ENCODE measurements at places on chromosomes 16 and 17.

- no peak for DNase-seq
Observed at GRCh38 chr16:55077266-55077665, 146.6 kb downstream of the IRX5 start.

GRCh38 chr17:40796846-40797245 lies 2.9 kb downstream of the KRT28 start:
- no peak for DNase-seq

DNA sequence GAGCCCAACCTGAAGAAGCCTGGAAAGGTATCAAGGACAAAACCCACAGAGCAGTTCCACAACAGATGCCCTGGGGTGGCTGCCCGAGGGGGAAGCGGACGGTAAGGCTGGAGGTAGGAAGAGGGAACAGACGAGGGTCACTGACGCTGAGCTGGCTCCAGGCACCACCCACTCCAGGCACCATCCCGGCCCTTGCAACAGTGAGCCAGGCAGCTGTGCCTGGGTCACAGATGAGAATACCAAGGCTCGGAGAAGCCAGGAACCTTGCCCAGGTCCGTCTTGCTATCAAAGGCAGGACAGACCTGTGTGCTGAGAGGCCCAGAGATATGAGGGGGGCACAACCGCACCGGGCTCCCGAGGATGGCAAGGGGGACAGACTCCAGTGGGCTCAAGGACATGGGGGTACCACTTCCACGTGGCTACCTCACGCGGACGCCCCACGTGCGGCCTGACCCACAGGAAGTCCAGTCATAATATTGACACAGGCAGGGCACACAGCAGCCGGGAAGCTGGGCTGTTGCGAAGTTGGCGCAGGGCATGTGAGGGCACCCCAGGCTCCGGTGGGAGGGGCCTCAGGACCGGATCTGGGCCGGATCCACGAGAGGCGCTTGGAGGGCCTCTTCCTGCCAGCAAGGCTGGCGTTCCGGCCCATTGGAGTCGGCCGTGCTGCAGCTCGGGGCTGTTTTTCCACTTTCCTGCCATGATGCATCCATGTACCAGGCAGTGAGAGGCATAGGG lies 29.9 kb downstream of the PEMT start:
- DNase-seq, result no peak

DNA sequence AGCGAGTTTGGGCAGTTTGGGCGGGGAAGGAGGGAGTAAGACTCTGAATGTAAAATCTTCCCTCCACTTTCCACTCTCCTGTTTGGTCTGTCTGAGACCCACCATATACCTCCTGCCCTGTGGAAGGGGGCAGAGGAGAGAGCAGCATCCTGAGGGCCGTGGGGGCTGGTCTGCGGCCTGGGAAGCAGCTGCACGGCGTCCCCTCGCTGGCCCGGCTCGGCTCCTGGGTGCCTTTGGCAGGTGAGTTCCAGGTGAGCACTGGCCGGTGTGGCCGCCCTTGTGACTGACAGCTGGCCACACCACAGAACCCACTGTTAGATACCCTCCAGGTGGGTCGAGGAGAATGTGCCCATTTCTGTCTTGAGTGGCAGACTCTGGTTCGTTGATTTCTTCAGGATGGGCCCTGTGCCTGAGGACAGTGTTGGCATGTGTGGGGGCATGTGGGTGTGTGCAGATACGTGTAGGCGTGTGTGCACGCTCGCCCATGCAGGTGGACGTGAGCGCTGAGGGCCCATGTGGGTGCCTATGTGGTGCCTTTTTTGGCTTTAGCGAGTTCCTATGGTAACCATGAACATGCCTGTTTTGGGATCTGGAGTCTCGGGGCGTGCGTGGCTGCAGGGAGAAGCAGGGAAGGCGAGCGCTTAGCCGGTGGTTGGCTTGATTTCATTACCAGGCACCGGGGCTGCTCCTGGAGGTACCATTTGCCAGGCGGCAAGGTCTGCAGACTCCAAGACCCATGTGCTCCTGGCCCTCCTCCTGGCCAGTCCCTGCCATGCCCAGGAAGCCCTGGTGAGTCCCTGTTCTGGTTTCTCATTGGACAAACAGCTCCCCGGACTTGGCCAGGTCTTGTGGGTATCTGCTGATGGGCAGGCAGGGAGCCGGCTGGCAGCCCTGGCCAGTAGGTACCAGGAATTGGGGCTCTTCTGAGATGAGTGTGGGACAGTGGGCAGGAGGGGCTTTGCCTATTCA lies 12.4 kb downstream of the RAP1GAP2 start:
- DNase-seq, result no peak

- DNase-seq, result no peak
Observed at GRCh38 chr17:7314719-7315569, at the start of gene GPS2. Gene GPS2 (minus strand): TSS chr17:7315360. CDS start chr17:7315052, 308 bp downstream.

- no peak for DNase-seq
Observed at GRCh38 chr17:68318103-68318991, 27.1 kb downstream of the ARSG start.

GRCh38 chr16:79449900-79450299 lies 150.6 kb downstream of the MAF start:
- no peak for DNase-seq

DNA sequence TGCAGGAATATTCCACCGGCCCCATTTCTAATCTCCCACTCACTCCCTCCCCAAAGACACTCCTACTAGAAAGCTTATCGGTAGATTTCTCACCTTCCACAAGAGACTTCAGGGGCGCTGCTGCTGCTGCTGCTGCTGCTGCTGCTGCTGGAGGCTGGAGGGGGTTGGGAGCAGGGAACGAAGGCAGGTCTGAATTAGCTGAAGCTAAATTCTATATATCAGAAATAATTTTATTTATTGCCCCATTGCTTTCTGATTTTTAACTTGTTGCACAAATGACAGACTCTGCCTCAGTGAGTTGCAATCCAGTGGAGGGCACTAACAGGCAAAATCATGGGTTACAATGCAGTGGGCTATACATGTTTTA lies 25.8 kb upstream of the HLF start:
- no peak for DNase-seq

GRCh38 chr16:6229186-6229585 lies 1103.5 kb upstream of the RBFOX1 start:
- no peak for DNase-seq

GRCh38 chr16:86243571-86244154 lies 266.7 kb upstream of the FOXF1 start:
- DNase-seq, result no peak

DNA sequence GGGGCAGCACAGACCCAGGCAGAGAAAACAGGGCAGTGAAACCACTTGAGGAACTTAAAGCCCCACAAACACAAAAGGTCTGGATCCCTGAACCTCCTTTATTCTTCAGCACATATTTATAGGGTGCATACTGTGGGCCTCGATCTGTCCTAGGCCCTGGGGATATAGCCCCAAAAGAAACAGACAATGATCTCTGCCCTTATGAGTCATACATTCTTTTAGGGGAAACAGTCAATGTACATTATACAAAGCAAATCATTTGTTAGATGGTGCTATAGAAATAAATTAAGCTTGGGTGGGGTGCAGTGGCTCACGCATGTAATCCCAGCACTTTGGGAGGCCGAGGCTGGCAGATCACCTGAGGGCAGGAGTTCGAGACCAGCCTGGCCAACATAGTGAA lies 10.0 kb upstream of the HES7 start:
- no peak for DNase-seq

DNA sequence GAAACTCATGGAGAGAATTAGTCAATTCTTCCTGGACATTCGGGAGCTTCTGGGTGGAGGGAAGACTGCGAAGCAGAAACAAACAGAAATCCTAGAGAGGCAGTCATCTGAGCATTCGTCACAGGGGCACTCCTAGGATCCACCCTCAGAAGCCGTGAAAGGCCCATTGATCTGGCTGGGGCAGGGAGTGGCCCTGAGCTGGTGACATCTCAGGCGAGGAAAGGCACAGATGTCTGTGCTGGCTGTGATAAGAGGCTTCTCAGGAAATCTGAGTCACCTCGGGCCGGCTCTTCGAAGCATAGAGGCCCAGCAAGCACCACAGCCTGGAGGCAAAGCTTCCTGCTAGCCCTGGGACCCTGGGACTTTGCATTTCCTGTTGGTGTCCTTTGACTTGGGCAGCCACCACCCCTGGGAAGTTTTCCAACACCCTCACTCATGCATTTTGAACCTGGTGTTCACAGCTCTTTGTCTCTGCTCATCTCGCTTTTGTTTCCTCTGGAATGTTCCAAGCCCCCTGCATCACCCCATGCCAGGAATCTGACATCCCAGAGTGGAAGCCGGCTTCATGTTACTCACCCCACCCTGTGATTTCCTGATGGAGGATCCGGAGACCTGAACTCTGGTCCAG lies 23.3 kb upstream of the CDRT4 start:
- DNase-seq, result no peak

DNA sequence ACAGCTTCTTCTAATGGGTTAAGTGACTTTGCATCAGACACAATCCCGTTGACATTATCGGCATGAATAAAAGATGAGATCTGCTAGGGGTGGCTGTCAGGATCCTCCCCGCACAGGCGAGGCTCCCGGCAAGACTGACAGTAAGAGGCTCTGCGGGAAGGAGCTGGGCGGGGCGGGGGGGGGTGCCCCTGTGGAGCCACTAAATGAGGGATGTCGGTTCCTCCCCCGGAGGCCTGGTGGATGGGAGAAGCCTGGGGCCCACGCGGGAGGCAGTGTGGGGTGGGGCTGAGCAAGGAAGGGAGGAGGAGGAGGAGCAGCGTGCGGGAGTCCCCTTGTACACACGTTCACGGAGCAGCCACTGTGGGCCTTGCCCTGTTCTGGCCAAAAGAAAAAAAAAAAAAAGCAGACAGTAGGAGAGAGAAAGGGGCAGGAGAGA lies 190.9 kb upstream of the GSE1 start:
- DNase-seq, result no peak

- no peak for DNase-seq
Observed at GRCh38 chr16:88669980-88670379, 7.1 kb upstream of the MVD start.

DNA sequence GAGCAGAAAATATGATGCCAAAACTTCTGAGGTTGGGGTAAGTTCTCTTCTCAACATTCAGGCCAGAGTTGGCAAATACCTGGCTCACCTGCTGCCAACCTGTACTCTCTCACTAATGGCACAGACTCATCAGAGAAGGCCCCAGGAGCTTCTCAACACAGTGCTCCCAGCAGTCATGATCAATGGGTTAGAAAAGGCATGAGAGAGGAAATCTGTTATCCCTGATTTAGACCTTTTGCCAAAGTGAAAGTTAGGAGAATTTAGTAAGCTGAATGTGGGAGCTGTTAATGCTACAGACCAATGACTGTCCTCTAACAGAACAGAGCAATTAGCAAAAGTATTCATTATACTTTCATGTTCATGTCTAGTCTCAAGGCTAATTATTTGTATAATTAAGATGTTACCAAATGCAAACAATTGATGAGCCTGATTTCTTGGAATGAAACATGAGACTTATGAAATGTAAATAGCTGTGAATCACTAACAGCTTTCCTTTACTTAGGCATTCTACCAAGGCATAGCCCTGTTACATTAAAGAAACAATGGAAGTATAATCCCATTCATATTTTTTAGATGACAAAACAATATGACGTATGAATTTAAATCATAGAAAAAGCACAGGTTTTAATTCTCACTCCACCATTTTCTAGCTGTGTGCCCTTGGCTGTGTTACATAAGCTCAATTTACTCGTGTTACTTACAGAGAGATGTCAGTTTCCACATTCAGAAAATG lies 68.7 kb upstream of the MARCHF10 start:
- DNase-seq, result no peak

DNA sequence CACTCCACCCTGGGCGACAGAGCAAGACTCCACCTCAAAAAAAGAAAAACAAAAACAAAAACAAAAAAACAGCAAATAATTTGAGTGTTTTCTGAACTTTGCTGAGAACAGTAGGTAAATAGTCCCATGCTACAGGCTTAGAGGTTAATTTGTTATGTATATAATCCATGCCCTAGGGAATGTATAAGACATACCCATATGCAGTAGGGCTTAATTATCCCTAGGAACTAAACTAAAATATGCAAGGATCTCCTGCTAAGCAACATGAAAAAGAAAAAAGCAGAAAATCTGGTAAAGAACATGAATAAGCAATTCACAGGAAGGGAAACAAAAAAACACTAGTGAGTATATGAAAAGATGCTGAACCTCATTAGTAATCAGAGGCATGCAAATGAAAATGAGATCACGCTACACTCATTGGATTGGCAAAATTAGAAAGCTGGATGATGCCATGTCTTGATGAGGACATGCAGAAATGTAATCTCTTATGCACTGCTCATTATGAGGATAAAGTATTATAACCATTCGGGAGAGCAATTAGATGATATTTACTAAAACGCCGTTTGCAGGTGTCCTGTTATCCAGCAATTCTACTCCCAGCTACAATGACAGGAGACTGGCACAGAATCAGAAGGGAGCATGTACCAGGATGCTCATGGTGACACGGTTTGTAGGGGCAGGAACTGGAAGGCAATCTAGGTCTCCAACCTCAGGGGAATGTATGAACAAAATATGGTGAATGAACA lies 5.6 kb downstream of the KCTD13 start:
- DNase-seq, result no peak

- peak; percentile 93 for DNase-seq
Observed at GRCh38 chr17:66459811-66460270, 157.4 kb downstream of the PRKCA start.

GRCh38 chr17:83024218-83024971 lies 55.0 kb upstream of the METRNL start:
- DNase-seq, result no peak

Data from AG04449 (cell line).